ENCODE measurements at places on chromosomes 6 and 20.

GRCh38 chr6:125323376-125323775, 21.6 kb upstream of the HDDC2 start:
- no peak for DNase-seq

- DNase-seq: peak; percentile 73
Observed at GRCh38 chr20:59782986-59783640, 150.3 kb downstream of the SYCP2 start.

DNA sequence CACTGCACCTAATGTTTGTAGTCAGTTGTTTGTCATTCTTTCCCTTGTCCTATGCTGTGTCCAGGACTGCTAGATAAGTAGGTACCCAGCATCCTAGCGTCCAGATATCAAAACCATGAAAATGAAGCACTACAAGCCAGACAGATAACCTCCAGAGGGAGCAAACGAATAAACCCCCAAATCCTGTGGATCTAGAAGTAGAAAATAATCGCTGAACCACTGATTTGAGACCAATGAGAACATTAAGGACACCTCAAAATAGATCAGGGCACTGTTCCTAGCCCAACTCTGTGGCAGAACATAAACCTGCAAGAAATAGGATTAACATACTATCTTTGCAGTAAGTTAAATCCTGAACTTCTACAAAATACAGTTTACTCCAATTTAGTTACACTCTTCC, 1.1 kb upstream of the KLHL32 start:
- DNase-seq: no peak

GRCh38 chr20:19867074-19867473, 109.0 kb downstream of the RIN2 start:
- DNase-seq: no peak

DNA sequence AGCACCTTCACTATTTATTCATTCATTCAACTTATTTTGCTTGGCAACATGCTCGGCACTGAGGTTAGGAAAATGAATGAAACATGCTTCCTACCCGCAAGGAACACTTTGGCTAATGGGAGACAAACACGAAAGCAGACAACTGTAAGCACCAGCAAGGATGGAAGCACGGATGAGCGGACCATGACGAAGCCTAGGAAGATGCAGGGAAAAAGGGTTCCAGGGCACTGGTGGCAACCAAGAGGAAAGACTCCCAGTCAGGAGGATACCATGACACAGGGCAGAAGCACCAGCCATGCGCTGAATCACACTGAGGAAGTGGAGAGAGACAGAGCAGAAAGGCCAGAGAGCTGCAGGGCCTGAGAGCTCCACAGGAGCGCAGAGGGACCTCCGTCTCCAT, 9.8 kb downstream of the PDE10A start:
- DNase-seq: no peak

DNA sequence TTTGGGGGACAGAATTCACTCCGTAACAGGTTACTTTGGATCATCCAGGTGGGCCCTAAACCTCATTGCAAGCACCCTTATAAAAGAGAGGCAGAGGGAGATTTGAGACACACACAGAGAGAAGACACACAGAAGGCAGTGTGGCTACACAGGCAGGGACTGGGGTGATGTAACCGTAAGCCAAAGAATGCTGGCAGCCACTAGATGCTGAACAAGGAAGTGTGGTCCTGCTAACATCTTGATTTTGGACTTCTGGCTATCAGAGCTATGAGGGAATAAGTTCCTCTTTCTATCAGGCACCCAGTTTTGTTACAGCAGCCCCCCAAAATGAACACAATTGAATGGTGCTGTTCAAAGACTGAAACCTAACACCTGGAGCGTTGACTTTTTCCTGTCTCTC, 191.3 kb upstream of the MYLIP start:
- DNase-seq: no peak

- DNase-seq: no peak
Observed at GRCh38 chr20:15857173-15857784, 716.0 kb downstream of the KIF16B start.

GRCh38 chr6:29561606-29562181, 2.2 kb upstream of the UBD start:
- no peak for DNase-seq

- no peak for DNase-seq
Observed at GRCh38 chr6:10449751-10450150, 34.9 kb upstream of the TFAP2A start.

DNA sequence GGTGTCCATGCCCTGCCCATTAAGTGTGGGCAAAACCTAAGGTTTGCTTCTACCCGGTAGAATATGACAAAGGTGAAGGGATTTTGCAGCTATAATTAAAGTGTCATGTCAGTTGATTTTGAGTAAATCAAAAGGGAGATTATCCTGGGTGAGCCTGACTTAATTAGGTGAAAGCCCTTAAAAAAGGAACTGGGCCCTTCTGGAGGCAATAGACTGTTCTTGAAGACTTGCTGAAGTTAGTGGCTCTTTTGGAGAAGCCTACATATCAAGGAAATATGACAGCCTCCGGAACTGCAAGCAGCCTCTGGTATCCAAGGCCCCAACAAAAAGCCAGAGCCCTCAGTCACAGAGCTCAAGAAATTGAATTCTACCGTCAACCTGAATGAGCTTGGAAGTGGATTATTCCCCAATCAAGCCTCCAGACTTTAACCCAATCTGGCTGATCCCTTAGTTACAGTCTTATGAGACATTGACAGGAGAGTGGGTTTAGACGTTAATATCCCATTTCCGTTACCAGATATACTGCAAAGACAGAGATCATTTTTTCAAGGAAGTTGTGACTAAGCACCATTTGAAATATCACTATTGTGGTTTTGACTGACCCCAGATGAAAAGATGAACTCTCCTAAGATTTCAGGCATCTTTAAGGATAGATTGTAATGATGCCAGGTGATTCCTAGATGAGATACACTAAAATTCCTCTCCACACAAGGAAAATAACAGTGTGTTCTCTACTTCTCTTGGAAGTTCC, 303.4 kb downstream of the PLCB1 start:
- no peak for DNase-seq

GRCh38 chr6:11485271-11485670, 52.3 kb upstream of the TMEM170B start:
- DNase-seq: no peak

DNA sequence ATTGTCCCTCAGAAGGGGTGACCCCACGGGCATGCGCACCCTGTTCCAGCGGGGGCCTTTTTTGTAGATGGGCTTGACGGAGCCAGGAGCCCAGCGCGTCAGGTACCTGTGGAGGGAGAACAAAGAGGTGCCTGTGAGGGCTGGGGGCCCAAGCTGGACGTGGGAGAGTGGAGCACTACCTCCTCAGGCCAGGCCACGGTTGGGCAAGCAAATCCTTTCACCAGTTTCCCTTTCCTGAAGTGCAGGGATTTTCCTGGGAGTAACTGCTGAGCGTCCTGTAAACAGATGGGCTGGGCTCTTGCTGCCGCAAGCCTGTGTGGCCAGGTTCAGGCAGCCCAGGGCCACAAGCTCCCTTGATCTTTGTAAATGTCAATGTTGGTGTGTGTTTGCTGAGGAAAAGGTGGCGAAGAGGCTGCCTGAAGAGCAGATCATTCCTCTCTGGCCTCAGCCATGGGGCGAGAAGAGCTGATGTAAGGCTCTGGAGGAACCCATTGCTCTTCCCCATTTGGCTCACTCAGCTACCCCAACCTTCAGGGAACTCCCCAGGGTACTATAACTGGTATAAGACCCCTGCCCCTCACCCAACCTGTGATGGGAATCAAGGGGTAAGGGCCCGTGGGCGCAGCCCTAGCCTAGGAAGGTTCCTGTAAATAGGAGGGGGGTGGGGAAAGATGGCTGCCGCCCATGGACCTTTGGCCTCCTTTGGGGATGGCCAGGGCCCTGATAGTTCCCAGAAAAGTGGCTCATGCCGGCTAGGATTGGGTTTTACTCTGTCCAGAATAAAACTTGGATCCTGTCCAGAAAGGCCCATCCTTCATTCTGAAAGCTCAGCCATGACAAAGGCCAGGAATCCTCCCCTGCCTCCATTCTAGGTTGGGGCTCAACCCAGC, 15.5 kb downstream of the MRPS18A start:
- DNase-seq: no peak

DNA sequence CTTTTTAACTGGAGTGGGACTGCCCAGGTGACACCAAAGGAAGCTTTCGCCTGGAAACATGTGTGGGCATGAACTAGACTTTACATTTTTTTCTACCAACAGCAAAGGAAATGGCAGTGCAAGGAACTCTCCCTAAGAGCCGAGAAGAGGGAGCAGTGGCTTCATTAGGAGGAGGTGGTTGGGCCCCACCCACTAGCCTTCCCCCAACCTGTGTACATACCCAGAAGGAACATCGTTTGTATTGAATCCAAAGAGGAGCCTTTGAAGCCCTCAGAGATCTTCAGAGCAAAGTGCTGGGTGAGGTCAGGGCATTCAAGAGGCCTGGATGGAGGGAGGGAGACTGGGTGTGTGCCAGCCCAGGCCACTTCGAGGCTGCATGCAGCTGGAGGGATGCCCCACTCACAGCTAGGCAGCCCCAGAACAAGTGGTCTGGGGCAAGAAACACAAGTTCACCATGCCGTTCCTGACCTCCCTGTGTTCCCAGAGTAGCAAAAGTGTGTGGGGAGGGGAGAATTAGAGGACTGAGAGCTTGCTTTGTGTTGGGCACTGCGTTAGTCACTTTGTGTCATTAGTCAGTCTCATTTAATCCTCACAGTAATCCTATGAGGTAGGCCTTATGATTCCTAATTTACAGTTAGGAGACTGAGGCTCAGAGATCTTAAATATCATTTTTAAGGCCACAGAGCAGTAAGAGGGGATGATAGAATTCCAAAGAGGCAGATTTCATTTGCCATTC, 191.6 kb upstream of the SUPT3H start:
- DNase-seq: no peak

- no peak for DNase-seq
Observed at GRCh38 chr6:14212020-14212419, 94.4 kb downstream of the CD83 start.

- no peak for DNase-seq
Observed at GRCh38 chr20:32179515-32179914, 28.0 kb downstream of the PLAGL2 start.

- DNase-seq: no peak
Observed at GRCh38 chr6:43196337-43196736, 14.3 kb downstream of the CUL9 start.

DNA sequence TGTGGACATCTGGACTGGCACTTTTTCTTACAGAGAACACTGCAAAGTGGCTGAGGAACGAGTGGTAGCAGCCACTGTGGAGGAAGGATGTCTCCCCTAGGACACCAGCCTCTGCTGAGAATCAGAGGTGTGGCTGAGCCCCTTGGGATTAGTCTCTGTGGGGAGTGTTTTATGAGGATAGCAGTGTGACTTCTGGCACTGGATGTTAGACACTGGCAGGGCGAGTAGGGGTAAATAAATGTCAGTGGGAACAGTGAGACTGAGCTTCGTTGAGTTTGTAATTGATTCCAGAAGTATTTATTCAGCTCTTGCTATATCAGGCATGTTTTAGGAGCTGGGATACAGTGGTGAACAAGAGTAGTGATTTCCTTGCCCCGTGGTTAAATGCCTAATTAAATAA, 124.0 kb downstream of the JARID2 start:
- no peak for DNase-seq

GRCh38 chr6:139028215-139028657, 309 bp upstream of the ABRACL start:
- DNase-seq: no peak

DNA sequence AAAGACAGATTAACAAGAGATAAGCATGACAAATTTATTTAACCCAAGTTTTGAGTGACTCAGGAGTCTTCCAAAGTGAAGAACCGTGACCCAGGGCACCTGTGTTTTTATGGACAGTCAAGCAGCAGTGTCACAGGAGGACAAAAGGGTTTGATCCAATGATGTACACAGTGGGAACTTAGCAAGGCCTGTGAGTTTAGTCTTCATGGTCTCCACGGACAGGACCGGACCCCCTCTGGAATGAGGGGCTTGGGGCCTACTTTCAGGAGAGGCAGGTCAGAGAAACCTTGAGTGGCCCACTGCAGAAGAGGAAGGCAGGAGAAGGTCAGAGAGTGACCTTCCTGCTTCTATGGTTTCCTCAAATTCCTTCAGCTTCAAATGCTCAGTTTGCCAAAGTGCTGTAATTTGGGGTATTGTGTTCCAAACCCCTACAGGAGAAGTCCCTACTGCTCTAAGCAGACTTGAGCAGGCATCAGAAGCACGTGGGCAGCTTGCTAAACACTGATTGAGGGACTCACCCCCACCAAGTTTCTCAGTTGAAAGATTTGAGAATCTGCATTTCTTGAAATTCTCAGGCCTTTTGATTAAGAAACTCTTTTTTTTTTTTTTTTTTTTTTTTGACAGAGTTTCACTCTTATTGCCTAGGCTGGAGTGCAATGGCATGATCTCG, 26.4 kb upstream of the ZMYND8 start:
- no peak for DNase-seq
